Stimulated activated naive CD4-positive, alpha-beta T cell (primary cell): ENCODE measurements at places on chromosomes 3 and 15.

GRCh38 chr15:71374607-71375352 is 259.5 kb downstream of the THSD4 start:
- no peak for DNase-seq

- no peak for DNase-seq
Observed at GRCh38 chr15:69666921-69667811, 214.5 kb downstream of the RPLP1 start.

DNA sequence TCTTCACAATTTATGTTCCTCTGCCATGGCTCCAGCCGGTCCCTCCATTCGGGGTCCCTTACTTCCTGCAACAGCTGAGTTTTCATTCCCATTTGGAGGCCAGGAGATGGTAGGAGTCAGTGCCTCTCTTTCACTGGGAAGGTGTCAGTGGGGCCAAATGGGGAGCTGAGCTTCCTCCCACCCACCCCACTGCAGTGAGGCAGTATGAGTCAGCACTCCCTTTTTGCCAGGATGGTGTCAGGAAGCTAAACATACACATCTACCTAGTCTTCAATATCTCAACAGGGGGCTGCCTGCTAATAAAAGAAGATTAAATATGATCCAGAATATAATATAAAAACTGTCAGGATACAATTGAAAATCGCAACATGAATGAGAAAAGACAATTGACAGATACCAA is 12.7 kb upstream of the ACTC1 start:
- no peak for DNase-seq

DNA sequence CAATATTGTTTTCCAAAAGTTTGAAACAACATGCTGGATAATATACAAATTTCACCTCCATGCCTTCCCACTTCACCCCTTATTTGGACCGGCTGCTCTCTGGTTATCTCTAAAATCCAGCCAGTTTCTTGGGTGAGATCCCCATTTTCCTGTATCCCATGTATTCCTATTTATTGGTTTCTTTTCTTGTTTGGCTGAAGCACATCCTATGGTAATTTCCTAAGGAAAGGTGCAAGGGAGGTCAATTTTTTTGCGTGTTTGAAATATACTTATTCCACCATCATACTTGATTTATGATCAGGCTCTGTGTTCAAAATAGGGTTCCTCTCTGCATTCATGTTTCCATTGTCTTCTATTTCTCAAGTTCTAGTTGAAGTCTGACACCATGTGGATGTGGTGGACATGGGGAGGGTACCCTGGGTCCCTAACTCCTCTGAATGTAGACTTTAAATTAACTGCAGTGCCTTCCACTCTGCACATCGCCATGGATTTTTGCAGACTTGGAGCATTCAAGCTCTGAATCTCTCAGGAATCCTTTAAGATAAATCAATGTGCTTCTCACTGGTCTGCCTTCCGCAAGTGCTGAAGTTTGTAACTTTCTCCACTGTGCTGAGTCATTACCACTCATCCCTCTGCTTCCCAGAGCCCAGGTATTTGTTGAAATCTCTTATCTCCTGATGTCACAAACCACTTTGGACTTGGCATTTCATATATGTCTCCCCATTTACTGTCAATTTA is 52.1 kb upstream of the TLE3 start:
- no peak for DNase-seq

DNA sequence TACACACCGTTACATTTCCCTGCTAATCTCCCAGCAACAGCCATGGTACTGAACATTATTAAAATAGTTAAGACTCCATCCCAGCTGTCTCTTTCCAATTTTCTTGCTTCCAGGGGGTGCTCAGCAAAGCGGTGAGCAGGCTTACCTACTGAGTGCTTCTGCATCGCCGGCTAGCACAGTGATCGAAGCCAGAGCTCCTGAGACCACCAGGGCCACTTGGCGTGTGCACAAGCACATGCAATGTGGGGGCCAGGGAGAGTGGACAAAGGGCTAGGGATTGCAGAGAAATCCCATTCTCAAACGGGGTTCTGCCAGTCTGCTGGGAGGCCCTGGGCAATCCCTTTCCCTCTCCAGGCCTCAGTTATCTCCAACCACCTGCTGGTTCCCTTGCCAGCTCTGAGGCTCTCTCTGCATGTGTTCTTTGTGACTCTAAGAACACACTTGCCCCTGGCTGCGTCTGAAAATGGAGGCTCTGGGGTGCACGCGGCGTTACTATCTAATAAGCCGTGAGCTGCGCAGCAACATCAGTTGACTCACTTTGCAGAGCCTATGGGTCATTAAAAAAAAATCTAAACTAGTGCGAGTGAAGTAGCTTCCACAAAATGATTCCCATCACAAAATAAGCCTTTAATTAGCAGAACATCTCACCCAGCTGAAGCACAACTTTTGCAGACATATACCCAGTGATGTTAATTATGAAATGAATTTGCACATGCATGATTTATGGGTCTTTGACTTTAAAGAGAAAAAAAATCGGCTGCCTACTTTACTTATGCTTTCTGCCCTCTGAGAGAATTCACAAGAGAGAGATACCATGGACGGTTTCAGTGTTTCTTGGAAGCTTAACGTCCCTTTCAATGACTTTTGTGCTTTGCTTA is 271.5 kb downstream of the TLE3 start:
- no peak for DNase-seq

DNA sequence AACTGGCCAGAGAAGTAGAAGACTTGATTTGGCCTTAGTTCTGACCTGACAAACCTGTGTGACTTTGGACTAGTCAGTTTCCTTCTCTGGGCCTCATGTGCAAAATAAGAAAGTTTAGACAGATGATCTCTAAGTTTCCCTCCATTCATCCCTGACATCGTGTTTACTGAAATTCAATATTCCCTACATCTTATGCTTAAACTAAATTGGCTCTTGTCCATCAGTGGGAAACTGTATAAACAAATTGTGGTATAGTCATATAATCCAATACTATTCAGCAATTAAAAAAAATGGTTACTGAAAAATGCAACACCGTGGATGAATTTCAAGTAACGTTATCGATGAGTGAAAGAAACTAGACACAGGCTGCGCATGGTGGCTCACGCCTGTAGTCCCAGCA is 64.4 kb upstream of the HRH1 start:
- DNase-seq, result no peak

GRCh38 chr3:125594581-125595011 is 701 bp downstream of the OSBPL11 start:
- DNase-seq, result peak; percentile 32
